Stimulated activated CD4-positive, alpha-beta T cell treated with anti-CD3 and anti-CD28 coated beads, Interleukin-4, amount 100 ng/mL, for 4 hours (primary cell): ENCODE measurements at places on chromosomes 16 and 17.
A peak's percentile ranks its signal among the peaks of the same experiment; 100 is the strongest.

- DNase-seq: no peak
Observed at GRCh38 chr17:79781736-79782575, 4.0 kb downstream of the CBX2 start.

- no peak for DNase-seq
Observed at GRCh38 chr17:8665684-8666083, 35.2 kb upstream of the MYH10 start.

DNA sequence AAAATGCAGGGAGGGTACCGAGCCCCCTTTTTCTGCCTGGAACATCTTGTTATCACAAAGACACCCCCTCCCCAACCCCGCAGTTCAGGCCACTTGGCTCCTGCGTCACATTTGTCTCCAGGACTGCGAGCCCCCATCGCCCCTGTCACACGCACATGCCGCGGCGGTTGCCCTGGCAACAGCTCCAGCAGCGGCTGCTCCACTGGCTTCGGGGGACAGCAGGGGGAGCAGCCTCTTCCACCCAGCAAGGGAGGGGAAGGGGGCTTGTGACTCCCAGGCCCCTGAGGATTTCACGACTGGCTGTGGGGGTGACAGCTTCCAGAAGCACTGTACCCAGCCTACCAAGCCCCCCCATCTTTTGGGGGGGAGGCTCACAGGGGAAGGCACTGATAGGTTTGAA, 2.6 kb downstream of the BAIAP3 start:
- no peak for DNase-seq

- no peak for DNase-seq
Observed at GRCh38 chr17:32820440-32820839, 56.5 kb downstream of the MYO1D start.

- peak; percentile 62 for DNase-seq
Observed at GRCh38 chr16:81778861-81779535, at the start of gene PLCG2. Gene PLCG2, plus strand, starts transcription at chr16:81779291. Its CDS starts 6,699 bp downstream, at chr16:81785990.

GRCh38 chr16:868846-869822, 68.6 kb upstream of the GNG13 start:
- no peak for DNase-seq

GRCh38 chr17:66445229-66445628, 142.8 kb downstream of the PRKCA start:
- DNase-seq: no peak

GRCh38 chr16:28585674-28586073, 11.2 kb downstream of the SULT1A2 start:
- no peak for DNase-seq

DNA sequence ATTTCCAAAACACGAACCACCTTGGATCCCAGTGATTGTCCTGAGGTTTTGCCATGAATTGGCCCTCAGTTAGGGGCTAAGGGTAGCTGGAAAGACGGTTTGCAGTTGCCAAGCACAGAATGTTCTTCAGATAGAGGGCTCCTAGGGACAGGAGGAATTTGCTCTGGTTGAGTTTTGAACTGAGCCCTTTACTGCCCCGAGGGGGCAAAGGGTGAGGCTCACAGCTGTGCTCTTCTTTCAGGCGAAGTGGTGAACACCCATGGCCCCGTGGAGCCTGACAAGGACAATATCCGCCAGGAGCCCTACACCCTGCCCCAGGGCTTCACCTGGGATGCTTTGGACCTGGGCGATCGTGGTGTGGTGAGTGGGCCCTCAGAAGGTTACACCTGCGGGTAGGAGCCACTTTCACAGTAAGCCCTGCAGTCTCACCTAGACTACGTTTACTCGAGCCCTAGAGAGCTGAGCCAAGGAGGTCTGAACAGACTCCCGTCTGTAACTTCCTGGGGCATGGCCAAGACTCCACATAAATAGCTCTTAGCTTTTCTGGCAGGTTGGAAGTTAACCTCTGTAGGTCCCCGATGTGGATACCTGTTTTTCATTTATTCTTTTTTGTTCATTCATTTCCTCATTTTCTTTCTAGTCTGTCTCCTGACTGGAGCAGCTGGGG, 32.5 kb downstream of the NMT1 start:
- no peak for DNase-seq

- no peak for DNase-seq
Observed at GRCh38 chr16:54048586-54049495, 237.7 kb downstream of the IRX3 start.

GRCh38 chr17:79568661-79569060, 42.2 kb downstream of the RBFOX3 start:
- no peak for DNase-seq

GRCh38 chr17:47641202-47641601, 8.5 kb upstream of the KPNB1 start:
- no peak for DNase-seq

- DNase-seq: no peak
Observed at GRCh38 chr17:17570140-17570797, 21.2 kb downstream of the PEMT start.

DNA sequence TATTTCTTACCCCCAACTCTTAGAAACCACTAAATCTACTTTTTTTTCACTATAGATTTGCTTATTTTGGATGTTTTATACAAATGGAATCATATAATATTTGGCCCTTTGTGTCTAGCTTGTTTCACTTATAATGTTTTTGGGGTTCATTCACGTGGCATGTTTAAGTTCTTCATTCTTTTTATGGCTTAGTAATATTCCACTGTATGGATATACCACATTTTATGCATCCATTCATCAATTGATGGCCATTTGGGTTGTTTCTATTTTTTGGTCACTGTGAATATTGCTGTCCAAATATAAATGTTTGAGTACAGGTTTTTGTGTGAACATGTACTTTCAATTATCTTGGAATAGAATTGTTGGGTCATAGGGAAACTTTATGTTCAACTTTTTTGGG, 9.2 kb upstream of the NOS2 start:
- DNase-seq: no peak

DNA sequence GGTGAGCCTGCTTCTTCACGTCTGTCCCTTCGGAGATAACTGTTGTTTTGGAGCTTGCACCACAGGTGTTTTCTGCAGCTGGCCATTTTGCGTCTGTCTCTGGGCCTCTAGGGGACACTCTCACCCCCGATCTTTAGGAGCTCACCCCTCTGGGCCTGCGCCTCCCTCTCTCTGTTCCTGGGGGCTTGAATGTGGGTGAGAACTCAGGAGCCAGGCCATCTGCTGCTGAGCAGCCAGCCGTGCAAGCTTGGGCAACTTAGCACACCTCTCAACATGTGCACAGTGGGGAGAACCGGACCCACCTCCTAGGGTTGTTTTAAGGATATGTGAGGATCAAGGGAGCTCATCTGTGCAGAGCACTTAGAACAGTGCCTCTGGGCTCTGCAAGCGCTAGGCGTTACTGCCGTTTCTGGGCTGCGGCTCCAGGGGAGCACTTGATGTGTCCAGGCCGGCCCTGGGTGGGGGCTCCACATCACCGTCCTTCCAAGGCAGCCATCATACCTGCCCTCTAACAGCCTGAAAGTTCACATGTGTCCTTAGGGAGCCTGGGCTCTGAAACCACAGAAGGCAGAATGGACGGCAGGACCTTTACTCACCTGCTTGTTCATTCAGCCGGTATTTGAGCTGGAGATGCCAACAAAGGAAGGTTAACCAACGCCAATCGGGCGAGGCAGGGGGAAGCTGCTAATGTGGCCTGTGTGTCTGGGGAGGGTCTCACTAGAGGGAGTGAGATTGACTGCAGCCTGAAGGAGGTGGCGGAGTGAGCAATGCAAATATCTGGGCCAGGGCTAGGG, 66.3 kb downstream of the MRC2 start:
- no peak for DNase-seq

DNA sequence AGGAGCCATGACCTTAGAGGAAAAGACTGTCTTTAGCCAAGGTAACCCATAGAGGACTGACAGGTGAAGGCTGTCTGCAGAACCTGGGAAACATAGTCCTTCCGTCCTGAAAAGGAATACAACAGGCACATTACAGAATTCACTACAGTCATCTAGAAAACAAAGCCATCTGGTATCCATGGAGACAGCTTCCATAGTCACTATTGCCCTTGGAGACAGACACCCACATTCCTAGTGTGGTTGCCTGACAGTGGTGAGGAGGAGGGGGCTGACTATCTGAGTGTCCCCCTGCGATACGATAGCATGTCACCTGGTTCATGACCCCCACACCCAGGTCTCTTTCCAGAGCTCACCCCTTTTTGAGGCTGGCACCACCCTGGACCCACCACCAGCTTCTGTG, 254.7 kb downstream of the CDH13 start:
- DNase-seq: no peak

DNA sequence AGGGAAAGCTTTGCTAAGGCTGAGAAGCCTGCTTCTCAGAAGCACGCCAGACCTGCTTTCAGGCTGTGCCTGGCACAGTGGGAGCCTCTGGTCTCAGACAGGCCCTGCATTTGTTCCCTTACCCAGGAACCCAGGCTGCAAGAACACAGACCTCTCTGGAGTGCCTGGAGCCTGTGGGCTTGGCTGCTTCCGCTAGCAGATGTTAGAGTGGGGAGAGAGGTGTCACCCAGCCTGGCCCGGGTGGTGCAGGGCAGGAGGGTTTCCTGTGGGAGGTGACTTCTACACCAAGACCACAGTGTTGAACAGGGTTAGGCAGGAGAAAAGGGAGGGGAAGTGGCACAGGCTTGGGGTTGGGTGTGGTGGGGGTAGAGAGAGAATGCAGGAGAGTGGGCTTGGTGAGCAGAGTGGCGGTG, 35.8 kb upstream of the ADGRG1 start:
- DNase-seq: peak; percentile 43

DNA sequence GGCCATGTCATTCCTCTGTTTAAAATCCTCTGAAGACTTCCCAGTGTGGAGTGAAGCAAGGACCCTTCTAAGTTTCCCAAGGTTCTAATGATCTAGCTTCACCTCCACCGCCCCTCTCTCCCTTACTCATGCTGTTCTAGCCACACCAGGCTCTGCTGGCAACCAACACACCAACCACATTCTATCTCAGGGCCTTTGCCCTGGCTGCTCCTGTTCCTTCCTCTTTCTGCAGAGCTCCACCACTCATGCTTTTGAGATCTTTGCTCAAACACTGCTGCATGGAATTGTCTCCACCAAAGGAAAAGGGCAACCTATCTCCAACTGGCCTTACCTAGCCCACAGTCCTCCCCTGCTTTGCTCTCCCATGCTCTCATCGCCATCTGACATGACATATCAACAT, 128.7 kb downstream of the XYLT1 start:
- DNase-seq: no peak

DNA sequence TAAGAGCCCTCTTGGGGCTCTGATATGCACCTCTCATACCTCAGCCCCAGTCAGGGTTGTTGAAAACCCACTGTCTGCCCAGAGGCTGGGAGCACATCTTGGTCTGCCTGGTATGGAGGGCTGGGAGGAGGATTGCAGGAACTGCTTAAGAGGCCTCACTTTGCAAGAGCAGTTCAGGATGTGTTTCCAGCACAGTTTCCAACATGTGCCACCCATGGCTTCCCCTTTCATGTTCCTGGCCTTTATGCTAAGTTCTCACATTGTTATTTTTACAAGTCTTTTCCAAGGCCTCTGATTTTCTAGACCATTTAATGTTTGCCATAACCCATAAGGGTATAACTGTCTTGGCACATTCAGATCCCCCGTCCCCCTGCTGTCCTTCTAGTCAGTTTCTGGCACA, 155.4 kb downstream of the WWOX start:
- DNase-seq: no peak

DNA sequence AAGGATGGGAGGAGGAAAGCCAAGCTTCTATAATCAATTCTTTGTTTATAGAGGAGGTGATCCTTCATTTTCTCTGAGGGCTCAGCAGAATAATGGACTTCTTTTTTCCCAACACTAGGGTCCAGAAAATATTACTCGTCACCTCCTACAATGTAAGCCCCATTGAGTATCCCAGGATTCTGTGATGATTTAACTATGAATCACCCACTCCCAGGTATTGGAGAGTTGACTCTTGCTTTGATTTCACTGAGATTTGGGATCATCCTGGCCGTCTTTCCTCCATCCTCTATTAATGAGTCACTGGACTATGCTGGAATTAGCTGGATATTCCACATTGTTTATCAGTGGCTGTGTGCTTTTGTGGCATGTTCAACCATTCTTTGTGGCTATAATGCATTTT, 452.0 kb downstream of the NPIPA7 start:
- no peak for DNase-seq

GRCh38 chr16:30122604-30123160, 338 bp downstream of the MAPK3 start:
- DNase-seq: no peak

DNA sequence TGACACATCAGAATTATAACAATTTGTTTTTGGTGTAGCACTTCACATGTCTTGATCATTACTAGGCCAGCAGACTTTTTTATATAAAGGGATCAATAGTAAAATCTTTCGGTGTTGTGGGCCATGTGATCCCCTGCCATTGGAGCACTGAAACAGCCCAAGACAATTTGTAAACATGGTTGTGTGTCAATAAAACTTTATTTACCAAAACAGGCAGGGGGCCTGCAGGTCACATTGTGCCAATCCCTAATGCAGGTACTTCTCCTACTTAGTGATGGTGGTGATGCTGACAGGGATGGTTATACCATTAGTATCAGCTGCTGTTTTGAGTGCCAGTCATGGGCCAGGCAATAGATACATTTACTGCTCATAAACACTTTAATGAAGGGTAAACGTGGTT, 319.9 kb downstream of the SNX29 start:
- DNase-seq: no peak

DNA sequence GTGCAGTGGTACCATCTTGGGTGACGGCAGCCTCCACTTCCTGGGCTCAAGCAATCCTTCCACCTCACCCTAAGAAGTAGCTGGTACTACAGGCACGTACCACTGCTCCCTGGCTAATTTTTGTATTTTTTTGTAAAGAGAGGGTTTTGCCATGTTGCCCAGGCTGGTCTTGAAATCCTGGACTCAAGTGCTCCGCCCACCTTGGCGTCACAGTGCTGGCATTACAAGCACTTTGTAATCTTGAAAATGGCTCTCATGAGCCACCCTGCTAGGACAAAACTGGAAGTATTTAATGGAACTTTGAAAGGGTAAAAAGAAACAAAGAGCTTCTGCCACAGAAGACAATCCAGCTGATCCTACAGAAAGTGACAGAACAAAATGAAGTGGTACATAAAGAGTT, 9.2 kb downstream of the SUMO2 start:
- no peak for DNase-seq

DNA sequence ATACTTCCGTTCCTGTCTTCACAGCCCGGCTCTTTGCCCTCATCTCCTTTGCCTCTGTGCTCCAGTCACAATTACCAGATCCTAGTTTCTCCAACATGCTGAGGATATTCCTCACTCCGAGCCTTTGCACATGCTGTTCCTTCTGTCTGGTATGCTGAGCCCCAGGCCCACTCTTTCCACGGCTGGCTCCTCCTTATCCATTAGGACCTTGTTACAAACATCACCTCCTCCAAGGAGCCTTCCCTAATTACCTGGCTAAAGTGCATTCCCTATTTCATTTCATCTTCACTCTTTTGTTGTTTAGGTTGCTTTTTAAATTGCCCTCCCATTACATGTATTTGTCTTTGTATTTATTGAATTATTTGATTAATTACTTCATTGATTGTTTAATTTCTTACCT, 14.9 kb upstream of the ADGRG1 start:
- DNase-seq: no peak

GRCh38 chr16:3215601-3216262, 19.2 kb downstream of the ZNF200 start:
- DNase-seq: no peak
